Mesothelial cell of epicardium (in vitro differentiated cells): ENCODE measurements at places on chromosomes 2 and 18.

DNA sequence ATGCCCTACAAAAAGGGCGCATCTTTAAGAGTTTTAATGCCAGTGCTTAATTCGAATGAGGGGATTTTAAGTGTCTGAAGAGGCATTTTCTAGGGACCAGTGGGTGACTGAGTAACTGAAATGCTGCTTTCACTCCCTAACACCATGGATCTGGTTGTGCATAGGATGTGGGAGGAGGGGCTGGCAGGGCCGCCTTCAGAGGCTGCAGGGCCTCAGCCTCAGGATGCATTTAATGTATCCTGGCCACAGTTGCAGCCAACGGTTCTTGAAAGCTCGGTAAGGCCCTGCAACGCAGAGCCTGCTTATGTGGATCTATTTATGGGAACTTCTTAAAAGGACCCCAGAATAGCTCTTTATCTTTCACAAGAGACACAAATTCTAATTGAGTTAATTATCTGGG, 25.8 kb upstream of the IL18RAP start:
- H3K27ac ChIP-seq, result no peak overlapping the region
- no peak overlapping the region for H3K4me3 ChIP-seq
- no peak for DNase-seq
- peaks cover 7% of the 10 kb centered on the region for H3K27me3 ChIP-seq

GRCh38 chr18:45678850-45679249, 45.1 kb upstream of the SLC14A1 start:
- no peak for DNase-seq
- peaks cover 2% of the 10 kb centered on the region for H3K4me1 ChIP-seq
- no peaks in the 10 kb centered on the region for H3K36me3 ChIP-seq
- peaks cover 16% of the 10 kb centered on the region for H3K27me3 ChIP-seq

GRCh38 chr2:1283020-1283801, 130.1 kb upstream of the TPO start:
- no peaks in the 10 kb centered on the region for H3K36me3 ChIP-seq
- no peaks in the 10 kb centered on the region for H3K4me1 ChIP-seq
- H3K27ac ChIP-seq, result no peak overlapping the region

- H3K27ac ChIP-seq, result no peak overlapping the region
- peaks cover 4% of the 10 kb centered on the region for H3K4me1 ChIP-seq
- no peaks in the 10 kb centered on the region for H3K27me3 ChIP-seq
- no peak overlapping the region for H3K4me3 ChIP-seq
Observed at GRCh38 chr2:218026244-218026643, 23.4 kb upstream of the TNS1 start.

DNA sequence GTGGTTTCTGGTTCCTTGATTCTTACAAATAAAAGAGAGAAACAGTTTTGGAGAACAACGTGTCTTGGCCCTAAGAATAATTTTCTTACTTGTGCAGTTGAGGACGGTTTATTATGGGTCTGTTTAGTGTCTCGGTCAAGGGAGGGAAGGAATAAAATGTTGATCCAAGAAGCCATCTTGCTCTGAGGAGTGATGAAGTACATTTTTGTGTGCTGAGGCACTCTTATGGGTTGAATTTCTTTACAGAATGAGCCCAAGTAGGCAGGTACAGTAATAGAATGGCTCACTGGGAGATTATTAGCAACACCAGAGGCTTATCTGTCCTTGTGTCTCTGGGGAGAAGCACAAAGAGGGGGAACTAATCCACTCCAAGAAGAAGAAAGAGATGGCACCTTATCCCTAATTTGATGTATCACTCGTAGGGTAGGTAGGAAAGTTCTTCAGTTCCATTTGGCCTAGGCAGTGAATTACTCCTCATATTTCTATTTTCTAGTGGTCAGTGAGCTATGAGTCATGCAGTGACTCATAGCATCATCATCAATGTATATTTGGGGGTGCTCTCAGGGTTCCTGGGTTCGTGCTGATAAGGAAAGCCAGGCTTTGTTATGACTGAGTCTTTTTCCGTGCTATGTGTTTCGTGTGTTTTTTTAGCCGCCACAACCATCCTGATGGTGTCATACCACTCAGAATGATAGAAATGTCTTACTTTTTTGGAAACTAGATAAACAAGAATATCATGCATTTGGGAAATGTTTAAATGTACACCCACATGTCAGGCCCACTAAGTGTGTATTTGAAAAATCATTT, 250.1 kb upstream of the CTAGE1 start:
- peaks cover 12% of the 10 kb centered on the region for H3K36me3 ChIP-seq
- H3K27ac ChIP-seq, result peak overlapping the region; percentile 87
- H3K4me3 ChIP-seq, result no peak overlapping the region
- H3K4me1 ChIP-seq, result peaks cover 46% of the 10 kb centered on the region

- H3K27me3 ChIP-seq, result no peaks in the 10 kb centered on the region
- no peaks in the 10 kb centered on the region for H3K4me1 ChIP-seq
Observed at GRCh38 chr2:53455094-53455493, 312.5 kb upstream of the CHAC2 start.
